Cerebellar nuclear complex (tissue), 1 donor: ENCODE measurements at places on chromosomes 13 and 19.

GRCh38 chr13:41246969-41247680 lies 16.3 kb downstream of the MTRF1 start:
- no peak for DNase-seq

DNA sequence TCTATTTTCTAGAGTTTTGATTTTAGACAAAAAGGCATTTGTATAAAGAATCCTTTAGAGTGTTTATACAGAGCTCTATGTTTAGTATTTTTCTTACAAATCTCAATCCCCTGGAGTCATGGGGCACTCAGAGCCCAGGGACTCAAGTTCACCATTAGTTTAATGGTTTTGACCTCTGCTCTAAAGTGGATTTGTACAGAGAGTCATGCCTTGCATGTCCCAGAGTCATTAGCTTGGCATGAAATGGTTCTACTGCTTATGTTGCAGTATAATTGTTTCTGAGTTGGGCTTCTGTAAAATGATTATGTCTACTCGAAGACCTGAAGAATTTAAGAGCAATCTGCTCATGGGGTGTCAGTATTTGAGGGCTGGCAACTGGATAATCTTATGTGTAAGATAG lies 406.2 kb downstream of the DLEU7 start:
- DNase-seq, result no peak

GRCh38 chr13:106795847-106796246 lies 227.9 kb upstream of the ARGLU1 start:
- no peak for DNase-seq

DNA sequence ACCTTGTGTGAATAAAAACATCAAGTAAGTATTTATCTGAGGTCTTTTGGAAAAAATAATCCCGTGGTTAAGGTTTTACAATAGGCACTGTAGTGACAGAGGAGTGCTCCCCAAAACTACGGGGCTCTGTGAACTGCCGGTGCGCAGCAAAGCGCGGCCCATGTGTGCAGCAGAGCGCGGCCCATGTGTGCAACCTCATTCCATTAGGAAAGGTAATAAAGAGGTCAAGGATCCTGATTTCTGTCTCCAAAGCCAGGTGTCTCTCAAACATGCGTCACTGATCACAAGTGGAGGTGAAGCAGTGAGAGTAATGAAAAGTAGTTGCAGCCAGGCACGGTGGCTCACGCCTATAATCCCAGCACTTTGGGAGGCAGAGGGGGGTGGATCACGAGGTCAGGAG lies 58.7 kb downstream of the MRPL57 start:
- DNase-seq, result no peak

DNA sequence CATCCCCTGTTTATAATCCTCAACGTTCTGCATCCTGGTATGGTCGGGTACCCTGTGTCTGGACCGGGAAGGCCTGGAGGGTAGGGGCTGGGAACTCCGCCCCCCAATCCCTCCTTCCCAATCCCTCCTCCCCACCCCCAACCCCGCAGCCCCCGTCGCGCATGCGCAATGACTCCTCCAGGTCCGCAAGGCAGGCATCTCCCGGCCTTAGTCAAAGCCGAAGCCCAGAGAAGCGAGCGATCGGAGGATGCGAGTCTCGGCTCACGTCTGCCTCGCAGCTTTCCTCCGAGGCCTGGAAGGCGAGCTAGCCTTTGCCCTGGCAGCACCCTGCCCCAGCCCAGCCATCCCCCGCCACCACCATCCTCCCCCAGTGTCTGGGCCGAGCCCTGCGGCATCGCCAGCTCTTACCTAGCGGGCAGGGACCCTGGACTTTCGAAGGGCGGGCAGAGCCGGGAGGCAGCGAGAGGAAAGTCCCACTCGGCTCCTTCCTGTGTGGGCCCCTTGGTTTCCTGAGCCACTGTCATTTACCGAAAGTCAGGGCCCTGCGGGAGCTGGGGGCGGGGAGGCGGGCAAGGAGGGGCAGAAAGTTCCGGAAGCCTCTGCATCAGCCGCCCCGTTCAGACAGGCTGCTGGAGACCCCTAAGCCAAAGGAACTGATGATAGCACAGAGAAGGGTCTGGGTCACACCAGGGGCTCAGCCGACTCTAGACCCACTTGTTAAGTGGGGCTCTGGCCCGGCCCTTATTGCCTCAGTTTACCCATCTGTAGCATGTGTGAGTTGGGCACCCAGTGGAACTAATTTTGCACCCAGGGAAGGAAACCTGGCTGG lies at the start of gene JAK3:
Gene JAK3, minus strand, starts transcription at position 445 of the 829 bp plus-strand sequence. CDS start 3,565 bp downstream, outside the sequence.
- DNase-seq, result no peak

GRCh38 chr19:2135474-2136402 lies 15.6 kb downstream of the AP3D1 start:
- no peak for DNase-seq

DNA sequence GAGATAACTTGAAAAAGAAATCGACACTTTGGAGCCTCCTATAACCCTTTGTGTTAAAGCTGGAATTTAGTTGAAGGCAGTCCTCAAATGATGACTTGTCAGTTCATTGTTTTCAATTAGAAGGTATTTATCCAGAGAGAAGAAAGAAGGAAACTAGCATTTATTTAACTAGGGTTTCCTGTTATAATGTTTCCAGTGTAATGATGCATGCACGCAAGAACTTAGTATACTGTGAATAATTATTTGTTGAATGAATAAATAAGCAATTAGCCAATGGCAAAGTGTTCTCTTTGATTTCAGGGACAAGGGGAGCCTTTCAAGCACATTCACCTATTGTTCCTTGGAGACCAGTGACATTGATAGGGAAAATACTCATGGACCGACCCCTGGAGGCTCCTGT lies 307.4 kb downstream of the KLF5 start:
- DNase-seq, result no peak

DNA sequence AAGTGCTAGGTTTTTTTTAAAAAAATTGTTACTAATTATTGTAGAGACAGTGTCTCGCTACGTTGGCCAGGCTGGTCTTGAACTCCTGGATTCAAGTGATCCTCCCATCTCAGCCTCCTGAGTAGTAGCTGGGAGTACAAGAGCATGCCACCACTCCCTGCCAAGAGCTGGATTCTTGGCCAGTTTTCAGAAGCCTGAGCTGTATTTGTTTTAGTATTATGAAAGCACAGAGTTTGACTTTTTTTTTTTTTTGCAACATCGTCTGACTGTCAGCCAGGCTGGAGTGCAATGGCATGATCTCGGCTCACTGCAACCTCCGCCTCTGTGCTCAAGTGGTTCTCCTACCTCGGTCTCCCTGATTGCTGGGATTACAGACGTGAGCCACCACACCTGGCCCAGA lies 7.0 kb downstream of the ARMC6 start:
- no peak for DNase-seq

DNA sequence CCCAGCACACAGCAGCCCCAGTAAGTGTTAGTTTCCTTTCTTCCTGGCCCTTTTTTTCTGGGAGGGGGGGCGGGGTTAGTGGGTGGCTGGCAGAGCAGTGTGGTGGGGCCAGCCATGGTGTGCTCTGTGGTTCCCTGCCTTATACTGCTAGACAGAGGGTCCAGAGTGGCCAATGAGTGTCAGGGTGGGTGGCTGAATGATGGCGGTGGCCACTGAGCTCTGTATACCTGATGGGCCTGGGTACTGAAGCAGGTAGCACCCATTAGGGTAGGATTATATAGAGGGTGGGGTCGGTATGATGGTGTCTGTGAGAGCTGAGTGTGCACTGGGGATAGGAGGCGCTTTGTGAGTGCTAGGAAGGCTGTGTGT lies 13.8 kb downstream of the CIC start:
- DNase-seq, result no peak

GRCh38 chr13:101512650-101513049 lies 60.2 kb downstream of the ITGBL1 start:
- DNase-seq, result no peak

DNA sequence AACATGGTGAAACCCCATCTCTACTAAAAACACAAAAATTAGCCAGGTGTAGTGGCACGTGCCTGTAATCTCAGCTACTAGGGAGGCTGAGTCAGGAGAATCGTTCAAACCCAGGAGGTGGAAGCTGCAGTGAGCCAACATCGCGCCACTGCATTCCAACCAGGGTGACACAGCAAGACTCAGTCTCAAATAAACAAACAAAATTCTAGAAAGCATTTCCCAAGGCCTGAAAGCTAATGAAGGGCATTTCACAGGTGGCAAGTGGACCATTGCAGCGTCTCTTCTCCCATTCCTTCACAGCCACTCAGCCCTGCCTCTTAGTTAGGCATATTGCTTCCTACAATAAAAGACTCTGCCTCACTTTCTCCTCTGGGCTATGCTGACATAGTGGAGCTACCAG lies 13.5 kb upstream of the RXFP2 start:
- DNase-seq, result no peak

GRCh38 chr19:46761418-46761831 lies 15.2 kb upstream of the STRN4 start:
- DNase-seq, result no peak

- DNase-seq, result no peak
Observed at GRCh38 chr19:10321874-10322835, 6.3 kb upstream of the FDX2 start.

DNA sequence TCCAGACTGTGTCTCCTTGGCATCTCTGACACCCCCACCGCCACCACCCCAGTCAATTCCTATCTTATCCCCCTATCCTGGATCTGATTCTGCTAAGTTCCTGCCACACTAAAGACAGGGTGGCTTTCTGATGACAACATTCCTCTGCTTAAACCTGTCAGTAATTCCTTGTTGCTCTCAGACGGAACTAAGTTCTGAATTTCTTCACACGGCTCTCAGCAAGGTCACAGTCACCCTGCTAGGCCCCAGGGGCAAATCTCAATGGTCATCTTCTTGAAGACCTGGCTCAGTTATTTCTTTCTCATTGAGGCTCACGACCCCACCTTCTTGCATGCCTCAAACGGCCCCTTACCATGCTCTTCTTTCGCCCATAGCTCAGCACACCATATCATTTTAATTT lies 7.6 kb downstream of the ALOX5AP start:
- no peak for DNase-seq

DNA sequence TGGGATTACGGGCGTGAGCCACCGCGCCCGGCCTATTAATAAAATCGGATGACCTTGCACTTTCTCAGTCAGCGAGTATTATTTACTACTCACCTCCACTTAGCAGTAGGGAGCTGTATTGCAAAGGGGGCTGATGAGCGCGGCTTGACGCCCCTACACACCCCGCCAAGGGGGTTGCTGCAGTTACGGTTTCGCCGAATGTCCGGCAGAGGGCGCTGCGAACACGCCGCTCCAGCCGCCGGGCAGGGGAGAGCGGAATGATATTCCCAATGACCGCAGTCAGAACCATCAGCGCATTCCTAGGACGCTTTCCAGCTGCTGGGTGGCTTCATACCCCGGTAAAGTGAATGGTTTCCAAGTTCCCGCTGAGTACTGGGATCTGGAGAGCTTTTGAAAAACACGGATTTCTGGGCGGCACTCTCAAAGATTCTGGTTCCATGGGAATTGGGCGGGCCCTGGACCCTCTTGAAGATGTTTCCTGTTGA lies 30.0 kb upstream of the TPT1 start:
- DNase-seq, result no peak

GRCh38 chr13:33744589-33745369 lies 73.2 kb upstream of the RFC3 start:
- DNase-seq, result no peak
